ENCODE measurements at places on chromosomes 5 and 9.

DNA sequence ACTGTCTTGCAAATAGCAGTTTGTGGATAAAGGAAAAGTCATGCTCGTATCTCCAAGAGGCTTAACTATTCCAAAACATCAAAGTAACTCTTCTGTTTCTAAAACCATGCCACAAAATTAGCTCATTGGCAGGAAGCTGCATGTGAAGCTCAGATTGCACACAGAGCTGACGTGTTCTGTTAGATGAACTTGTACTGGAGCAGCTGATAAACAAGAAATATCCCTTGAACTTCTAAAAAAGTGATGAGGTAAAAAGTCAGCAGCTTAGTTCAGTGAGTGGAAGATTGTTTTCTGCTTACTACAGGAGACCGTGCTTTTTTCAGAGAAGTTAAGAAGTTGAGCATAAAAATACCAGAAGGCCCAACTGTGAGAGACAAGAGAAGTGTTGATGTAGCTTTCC is 113.2 kb downstream of the SLC12A2 start:
- no peak for DNase-seq

GRCh38 chr5:136686192-136686872 is 321.0 kb upstream of the TRPC7 start:
- no peak for DNase-seq

DNA sequence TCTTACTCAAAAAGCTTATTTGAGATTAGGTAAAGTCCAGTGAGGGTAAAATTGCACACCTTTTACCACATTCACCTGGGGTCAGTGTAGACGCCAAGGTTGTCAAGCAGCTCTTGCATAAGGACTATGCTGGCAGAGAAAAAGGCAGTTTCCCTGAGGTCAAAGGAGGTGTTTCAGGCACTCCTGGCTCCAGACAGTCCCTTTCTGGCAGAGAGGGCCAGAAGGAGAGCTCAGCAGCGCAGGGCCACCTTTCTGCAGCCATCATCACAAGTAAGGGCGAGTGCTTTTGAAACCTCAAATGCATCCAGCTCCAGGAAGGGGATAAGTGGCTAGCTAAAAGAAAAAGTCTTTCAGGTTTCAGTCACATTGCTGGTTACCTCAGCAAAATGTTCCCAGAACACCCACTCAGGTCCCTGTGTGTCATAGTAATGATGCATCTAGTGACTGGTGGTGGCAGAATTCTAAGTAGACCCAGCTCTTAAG is 16.7 kb upstream of the IL13 start:
- DNase-seq, result no peak

DNA sequence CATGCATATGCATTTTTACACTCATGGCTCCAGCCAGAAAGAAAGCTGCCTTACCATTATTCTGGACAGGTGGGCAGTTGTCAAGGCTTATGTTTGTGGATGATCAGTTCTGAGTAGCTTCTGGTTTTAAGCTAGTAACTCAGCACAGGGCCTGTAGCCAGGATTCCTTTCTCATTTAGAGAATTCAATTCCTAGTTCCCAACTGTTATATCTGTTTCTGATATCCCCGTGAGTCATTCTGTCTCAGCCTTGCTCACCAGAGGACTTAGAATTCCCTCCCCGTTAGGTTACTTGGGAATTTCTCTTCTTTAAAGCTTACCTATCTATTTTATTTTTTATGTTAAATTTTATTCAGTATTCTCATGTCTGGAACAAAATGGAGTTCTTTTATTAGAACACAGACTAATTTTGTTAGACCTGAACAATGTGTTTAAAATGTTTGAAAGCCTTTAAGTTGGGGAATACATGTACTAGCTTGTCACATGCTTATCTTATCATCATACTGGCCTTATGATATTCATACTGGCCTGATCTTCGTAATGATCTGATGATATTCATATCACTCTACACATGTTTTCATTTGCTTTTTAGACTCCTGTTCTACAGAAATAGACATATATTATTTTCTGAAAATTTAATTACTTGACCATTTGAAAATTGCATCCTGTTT is 47.1 kb downstream of the CAST start:
- no peak for DNase-seq

DNA sequence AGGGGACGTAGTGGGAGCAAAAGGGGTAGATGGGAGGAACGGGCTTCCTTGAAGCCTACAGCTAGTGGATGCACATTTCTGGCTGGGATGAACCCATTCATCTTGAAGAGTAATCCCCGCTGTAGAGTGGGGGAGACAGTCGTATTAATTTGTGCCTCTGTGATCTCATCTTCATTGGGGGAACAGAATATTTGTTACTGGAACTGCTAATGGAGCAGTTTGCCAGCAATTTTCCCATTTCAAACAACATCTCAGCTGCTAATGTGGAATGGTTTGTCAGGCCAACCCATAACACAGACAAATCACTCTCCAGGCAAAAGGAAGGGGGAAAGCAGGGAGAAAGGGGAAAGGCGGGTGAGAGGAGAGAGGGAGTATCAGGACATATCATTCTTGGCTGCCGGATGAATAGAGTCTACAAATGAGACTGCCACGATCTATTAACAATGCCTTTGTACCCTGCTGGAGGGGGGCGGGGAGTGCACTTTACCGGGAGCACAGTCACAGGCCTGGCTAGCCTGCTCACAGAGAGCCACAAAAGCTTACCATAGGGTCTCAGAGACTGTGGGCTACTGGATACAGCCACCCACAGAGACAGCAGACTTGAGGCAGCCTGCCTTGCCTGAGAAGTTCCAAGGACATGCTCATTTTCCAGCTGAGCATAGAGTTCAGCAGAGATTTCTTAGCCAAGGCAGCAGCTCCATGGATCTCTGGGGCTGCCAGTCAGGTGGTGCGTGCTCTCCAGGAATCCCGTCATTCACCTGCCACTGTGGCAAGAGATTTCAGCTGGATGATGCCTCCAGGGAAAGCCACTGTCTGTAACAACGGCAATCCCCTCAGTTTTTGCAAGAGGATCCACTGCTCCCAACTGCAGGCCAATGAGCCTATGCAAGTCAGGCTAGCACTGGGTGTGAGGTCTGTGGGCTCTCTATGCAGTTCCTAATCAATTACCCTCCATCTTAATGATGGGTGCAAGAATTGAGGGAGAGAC is 217.7 kb upstream of the PANK3 start:
- DNase-seq, result no peak

- no peak for DNase-seq
These were observed 43.8 kb upstream of the GOLPH3 start for GRCh38 chr5:32217886-32218396.

DNA sequence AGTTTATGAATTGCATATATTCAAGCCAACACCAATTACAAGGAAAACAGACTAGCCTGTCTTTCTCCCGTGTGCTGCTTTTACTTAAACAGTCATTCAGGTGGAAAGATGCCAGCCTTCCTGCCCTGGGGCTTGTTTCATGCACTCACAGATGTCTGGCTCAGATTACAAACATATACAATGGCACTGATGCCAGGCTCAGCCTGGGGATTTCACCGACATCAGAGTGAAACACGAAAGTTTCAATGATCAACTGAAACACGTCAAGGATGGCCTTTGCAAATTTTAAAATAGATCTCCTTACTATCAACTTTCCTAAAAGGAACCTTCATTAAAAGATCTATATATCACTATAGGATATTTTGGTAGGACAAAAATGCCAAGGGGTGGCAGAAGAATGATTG is 1576.5 kb downstream of the EFNA5 start:
- DNase-seq, result no peak

GRCh38 chr9:106069241-106069640 is 374.9 kb downstream of the TMEM38B start:
- no peak for DNase-seq

- no peak for DNase-seq
These were observed 107.0 kb downstream of the PRDM9 start for GRCh38 chr5:23614422-23614821.

- no peak for DNase-seq
These were observed 98.6 kb downstream of the SPOCK1 start for GRCh38 chr5:137400571-137400970.

- DNase-seq, result no peak
These were observed 454.4 kb upstream of the TRPC7 start for GRCh38 chr5:136819526-136820302.

GRCh38 chr5:178499352-178499751 is 90.8 kb downstream of the COL23A1 start:
- no peak for DNase-seq

DNA sequence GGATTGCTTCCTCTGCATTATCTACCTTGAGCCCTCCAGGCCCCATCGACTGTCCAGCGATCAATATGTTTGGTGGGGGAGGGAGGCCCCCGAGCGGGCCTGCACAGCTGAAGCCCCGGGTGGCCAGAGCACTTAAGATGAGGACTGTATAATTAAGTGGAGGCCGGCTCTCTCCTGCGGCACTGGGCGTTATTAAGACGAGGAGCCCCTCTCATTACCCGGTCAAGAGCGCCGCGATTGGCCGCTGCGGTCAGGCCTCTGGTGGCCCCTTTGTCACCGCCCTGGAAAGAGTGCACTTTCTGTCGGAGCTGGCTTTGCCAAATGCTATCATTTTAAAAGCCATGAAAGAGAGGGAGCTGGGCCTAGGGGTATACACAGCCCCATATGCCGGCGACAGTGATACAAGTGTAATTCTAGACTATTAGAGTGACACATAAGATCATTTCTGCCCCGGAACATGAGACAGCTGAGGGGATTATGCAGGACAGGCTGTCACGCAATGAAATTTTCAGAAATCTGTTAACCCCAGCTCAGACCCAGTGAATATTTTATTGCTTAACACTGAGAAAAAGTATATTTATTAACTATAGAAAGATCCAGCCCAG is 106.3 kb upstream of the IRX1 start:
- no peak for DNase-seq

- DNase-seq, result no peak
These were observed 25.2 kb downstream of the TGFBR1 start for GRCh38 chr9:99130069-99130468.

DNA sequence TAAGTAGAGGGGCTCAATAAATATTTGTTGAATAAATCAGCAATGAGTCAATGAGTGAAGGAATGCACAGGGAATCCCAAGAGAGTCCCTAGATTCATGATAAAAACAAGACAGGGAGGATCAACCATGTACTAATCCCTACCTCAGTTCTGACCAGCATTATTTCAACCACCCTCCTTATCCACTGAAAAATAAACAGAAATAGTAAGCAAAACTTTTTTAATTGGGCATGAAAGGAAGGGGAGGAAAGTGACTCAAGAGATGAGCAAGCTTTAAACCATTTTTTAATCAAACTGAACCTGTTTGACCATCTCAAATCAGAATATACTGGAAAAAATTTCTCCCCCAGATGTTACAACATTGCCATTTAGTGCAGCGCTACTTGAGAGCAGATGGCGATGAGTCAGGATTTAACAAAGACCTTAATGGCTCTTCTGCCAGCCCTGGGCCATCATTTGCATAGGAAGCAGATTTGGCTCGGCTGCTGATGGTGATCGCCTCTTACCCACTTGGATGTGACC is 194.8 kb upstream of the SLC30A5 start:
- DNase-seq, result no peak

DNA sequence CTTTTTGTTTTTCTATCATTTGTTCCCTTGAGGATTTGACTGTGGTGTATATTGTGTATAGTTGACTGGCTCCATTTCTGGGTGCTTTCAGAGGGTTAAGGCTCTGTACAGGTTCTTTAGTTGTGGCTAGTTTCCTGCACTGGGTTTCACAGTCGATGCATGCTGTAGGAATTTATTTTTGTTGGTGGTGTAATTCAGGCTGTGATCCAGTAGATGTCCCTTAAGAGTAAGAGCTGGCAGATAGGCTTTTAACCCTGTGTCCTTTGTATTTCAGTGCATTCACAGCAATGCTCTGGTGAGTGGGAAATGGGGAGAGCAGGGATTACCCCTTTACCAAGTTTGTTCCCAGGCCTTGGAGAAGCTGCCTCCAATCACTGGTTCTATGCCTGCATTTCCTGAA is 112.9 kb downstream of the SPATA31D1 start:
- DNase-seq, result no peak

- no peak for DNase-seq
These were observed 53.9 kb downstream of the TSSK1B start for GRCh38 chr5:113380807-113381326.

GRCh38 chr5:10999714-11000113 is 238.7 kb upstream of the DAP start:
- DNase-seq, result no peak

GRCh38 chr5:131460133-131460532 is 174.9 kb downstream of the RAPGEF6 start:
- DNase-seq, result no peak

GRCh38 chr5:78046006-78046405 is 248.5 kb downstream of the AP3B1 start:
- DNase-seq, result no peak

DNA sequence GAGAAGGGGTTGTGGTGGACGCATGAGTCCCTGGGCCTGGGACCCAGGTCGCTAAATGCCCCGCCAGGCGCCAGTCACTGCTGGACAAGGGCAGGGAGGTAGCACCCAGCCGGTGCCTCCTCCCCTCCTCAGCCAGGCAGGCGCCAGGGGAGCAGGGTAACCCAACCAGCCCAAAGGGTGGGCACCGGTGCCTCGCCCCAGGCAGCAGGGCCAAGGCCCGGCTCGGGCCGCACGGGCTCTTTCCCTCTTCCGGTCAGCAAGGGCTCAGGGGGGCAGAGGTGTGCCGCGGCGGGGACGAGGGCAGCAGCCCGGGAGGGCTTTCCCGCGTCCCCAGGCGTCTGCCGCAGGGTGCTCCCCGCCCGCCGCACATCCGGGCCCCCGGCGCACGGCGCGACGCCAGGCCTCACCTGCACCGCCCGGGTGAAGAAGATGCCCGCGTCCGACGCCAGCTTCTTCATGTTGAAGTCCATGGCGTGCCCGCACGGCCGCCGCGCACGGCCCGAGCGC is 393 bp downstream of the SH3GLB2 start:
- no peak for DNase-seq

GRCh38 chr9:6716766-6717165 is 41.0 kb upstream of the KDM4C start:
- DNase-seq, result no peak

- DNase-seq, result no peak
These were observed 3.3 kb downstream of the MUSK start for GRCh38 chr9:110671849-110672248.

GRCh38 chr9:1051584-1052275 is 1.6 kb downstream of the DMRT2 start:
- no peak for DNase-seq

DNA sequence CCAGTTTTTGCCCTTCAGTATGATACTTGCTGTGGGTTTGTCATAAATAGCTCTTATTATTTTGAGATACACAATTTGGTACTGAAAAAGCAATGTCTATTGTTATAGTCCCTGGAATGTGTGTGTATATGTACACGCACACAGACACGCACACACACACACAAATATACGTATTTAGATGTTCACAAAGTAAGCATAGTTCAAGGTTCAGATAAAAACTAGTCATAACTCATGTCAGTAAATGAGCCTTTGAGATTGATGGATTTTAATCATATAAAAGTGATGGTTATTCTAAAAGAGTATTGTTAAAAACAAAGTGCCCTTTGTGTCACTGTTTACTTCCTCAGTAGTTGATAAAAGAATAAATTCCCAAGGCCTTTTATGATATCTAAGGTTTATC is 147.3 kb downstream of the PARP8 start:
- no peak for DNase-seq

GRCh38 chr5:125756456-125756855 is 666.8 kb upstream of the GRAMD2B start:
- no peak for DNase-seq
